ENCODE measurements at places on chromosomes 13 and 19. TPM values are rescaled to one million over a fixed set of nuclear protein-coding genes. Genes with fewer than 3 reads are reported as not detected.

The CDX2 gene
- not detected for total RNA-seq

The ZNF829 gene
- total RNA-seq = 4.3 TPM

The CYP2A6 gene
- total RNA-seq = 0.50 TPM

The KIR2DL1 gene
- total RNA-seq = not detected

Data from activated T-cell treated with anti-CD3 and anti-CD28 coated beads, Interleukin-2, amount 50 U/mL, for 4 hours (primary cell).